ENCODE measurements at places on chromosomes 5 and 9.

- no peak for DNase-seq
Measured at GRCh38 chr5:38799556-38800377, 46.0 kb upstream of the OSMR start.

- DNase-seq, result no peak
Measured at GRCh38 chr9:114098936-114099668, at the start of gene KIF12. Gene KIF12, minus strand, starts transcription at chr9:114099292. Its CDS starts 16 bp downstream, at chr9:114099276.

GRCh38 chr5:158179271-158179670, 320.3 kb upstream of the CLINT1 start:
- DNase-seq, result no peak

GRCh38 chr5:148998174-148998797, 64.6 kb downstream of the SH3TC2 start:
- peak; percentile 33 for DNase-seq

- no peak for DNase-seq
Measured at GRCh38 chr5:100690036-100690560, 154.9 kb downstream of the FAM174A start.

DNA sequence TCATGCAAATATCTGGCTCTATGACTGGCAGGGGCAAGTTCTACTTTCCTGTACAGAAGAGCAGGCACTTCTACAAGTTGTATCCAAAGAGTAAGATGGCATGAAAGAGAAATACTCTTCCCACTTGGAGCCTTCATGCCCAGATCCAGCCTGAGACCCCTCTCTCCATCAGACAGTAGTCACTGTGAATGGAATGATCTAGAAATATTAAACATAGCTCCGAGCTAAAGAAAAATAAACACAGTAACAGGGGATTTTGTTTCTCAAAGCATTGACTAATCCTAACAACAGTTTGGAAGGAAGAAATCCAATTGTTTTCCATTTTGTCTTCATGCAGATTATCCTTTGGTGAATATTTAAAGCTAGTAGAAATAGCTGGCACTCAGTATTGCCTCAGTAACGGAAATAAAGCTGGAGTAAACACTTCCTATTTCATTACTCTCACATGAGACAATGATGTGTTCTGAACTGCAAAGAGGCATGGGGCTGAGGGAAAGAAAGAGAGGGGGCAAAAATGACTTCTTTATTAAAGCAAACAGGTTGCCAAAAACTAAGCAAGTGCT, 100.0 kb downstream of the SEMA5A start:
- no peak for DNase-seq

GRCh38 chr5:56734091-56734694, 81.2 kb upstream of the MAP3K1 start:
- DNase-seq, result no peak

GRCh38 chr5:79582186-79582585, 30.1 kb upstream of the TENT2 start:
- no peak for DNase-seq

DNA sequence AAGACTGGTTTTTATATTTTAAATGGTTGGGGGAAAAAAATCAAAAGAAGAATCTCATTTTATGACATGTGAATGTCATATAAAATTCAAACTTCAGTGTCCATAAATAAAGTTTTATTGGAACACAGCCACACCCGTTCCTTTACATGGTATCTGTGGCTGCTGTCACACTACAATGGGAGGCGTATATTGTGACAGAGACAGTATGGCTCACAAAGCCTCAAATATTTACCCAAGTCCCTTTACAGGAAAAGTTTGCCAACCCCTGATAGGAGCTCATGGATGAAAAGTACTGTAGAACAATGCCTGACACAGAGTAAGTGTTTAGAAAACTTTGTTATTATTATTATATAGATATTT, 5.2 kb upstream of the DUSP1 start:
- no peak for DNase-seq

GRCh38 chr5:169635936-169636335, 1.1 kb upstream of the DOCK2 start:
- no peak for DNase-seq

GRCh38 chr5:107389130-107389774, 281.5 kb downstream of the EFNA5 start:
- no peak for DNase-seq

GRCh38 chr5:139884734-139885133, 89.1 kb downstream of the PSD2 start:
- no peak for DNase-seq

DNA sequence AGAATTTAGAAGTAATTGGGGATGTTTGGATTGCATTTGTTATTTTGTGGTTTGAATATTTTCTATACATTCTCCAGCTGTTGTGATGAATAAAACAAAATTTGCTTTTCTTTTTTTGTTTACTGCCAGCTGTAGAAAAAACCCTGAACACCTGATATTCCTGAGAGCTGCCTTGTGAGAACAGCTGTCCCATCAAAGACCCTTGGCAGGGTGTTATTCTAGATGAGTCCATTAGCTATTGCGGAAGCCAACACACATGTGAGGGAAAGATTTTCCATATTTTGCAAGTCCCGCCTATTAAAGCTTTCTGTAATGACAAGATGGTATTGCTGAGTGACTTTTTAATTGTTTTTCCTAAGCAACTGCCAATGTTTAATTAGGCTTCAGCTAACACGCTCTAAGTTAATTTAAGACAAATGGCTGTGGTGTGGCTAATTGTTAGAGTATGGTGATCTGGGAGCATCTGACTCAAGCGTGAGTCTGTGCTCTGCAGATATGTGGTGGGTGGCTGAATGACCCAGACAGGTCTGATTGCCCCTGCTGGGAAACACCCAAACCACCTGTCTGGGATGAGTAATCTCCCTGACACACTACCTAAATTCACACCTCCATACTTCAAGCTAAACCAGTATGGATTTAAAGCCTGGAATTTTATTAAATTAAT, 86.5 kb upstream of the PRLR start:
- DNase-seq, result no peak

- DNase-seq, result no peak
Measured at GRCh38 chr9:123651273-123651672, 278.7 kb downstream of the DENND1A start.

DNA sequence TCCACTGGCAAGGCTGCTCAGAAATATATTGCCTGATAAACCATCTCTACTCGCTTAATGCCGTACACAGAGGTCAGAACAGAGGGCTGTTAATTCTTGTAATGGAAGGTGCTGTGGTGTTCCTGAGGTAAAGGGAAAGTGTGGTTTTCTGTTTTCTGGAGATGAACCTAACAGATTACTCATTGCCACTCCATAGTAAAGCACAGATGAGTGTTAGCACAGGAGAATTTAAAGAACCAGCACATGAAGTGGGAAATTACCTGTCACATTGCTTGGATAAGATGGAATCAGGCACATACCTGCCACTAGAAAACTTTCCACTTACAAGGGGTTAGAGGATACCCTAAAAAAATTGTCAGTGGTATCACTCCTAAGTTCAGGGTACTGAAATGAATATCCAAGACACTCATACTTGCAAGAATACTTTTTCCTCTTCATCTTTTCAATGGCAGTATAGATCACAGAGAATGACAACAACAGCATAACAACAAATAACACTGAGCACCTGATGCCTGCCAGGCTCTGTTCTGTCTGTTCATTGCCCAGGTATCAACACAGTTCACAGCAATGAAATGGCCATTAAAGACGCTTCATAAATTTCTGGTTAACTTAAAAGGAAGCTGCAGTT, 152.9 kb upstream of the GNA14 start:
- no peak for DNase-seq

- DNase-seq, result no peak
Measured at GRCh38 chr5:54909911-54910870, 75.2 kb downstream of the ESM1 start.

DNA sequence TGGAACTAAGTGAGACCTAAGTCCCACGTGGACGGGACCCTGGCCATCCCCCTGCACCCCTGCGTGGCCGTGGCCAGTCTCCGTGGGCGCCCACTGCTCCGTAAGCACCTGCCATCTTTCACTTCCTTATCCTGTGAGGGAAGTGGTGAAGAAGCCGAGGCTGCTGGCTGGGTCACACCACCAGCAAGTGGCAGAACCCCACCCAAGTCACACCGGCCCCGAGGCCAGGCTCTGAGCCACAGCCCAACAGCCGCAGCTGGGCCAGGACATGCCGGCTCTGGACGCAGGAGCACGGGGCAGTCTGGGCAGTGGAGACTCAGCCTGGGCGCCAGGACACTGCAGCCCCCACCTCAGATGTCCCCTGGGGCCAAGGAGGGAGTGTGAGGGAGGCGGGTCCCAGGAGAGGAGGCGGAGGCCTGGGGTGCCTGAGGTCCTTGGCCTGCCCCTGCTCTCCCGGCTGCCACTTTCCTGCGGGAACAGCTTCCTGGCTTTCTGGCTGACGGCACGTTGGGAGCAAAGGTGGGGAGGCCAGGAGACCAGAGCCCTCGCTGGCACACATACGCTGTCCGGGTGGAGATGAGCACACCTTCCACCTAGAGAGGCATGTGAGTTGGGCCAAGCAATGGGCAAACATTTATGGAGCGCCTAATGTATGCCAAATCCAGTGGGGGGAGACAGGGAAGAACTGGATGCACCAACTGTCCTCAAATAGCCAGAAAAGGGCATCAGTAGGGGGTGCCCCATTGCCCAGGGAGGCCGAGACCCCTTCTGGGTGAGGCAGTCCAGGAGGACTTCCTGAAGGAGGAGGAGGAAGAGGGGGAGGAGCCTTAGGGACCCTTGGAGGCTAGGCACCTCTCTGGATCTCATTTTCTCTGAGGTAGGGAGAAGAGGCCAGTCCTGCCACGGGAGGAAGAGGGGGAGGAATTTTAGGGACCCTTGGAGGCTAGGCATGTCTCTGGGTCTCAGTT, 43.9 kb upstream of the EGFL7 start:
- DNase-seq, result no peak

GRCh38 chr5:83922699-83923098, 202.0 kb upstream of the HAPLN1 start:
- no peak for DNase-seq

GRCh38 chr5:138840103-138840502, 35.0 kb downstream of the LRRTM2 start:
- no peak for DNase-seq

DNA sequence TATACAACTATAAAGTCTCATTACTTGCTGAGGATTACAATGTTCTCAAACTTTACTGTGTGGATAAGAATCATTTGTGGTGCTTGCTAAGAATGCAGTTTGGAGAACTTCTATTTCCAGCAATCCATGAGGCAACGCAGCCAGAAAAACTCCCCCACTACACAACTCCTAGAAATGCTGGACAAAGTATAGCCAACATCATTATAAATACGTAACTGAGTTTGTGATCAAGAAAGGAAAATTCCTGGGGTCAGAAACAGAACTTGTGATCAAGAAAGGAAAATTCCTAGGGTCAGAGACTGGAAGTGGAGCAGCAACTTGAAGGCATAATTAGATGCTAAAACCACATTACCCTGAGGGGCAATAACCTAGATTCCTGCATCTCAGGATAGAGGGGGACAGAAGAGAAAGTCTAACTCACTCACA, 81.1 kb downstream of the MAT2B start:
- no peak for DNase-seq

DNA sequence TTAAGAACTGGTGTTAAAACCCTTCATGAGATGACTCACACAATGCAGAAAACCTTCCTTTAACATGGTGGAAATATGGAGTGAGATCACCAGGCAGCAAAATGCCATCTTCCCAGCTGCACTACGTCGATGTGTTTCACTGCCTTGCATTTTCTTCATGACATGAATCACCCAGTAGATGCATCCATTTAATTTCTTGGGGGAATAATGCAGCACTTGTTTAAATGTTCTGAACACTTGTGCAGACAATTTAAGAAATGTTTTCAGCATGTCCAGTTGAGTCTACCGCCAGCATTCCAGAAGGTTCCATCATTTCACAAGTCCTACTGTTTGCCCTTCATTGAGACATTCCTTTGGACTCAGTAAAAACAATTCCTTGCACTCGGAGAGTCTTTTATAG, 81.6 kb downstream of the ADAMTS16 start:
- no peak for DNase-seq

DNA sequence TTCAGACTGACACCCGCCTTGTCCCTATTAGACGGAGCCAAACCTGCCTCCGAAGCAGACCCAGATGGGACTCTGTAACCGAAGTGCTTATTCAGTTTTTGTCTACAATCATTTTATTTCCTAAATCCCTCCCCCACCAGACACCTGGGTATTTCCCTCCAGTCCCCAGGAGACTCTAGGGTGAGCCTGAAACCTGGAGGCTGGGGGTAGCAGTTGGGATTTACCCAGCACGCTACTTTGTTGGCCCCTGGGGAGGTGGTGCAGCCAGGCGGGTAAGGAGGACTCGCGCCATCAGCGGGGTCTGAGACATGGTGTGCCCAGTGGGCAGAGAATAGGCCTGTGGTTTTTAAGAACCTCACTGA, 1.3 kb upstream of the LHX2 start:
- no peak for DNase-seq

DNA sequence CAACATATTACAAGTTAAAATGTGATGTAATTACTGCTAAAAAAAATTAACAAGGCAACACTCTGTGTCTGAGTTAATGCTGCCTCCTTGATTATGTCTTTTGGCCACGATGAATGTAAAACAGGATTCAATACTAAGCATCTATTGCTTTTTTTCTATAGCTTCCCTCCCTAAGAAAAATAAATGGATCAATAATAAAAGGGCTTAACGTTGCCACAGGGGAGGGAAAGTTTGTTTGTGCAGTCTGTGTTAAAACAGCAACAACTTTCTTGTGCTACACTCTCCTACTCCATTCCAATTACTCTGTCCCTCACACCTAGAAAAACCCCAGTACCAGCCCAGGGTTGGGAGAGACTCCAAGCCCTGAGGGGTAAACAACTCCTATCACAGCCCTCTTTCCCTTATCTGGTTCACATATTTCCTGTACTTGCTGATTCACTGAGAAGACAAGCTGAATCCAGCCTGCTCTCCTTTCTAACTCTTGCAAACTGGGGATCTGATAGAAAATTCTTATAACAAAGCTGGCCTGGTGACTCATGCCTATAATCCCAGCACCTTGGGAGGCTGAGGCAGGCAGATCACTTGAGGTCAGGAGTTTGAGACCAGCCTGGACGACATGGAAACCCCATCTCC, 44.8 kb downstream of the PTPN3 start:
- no peak for DNase-seq

- DNase-seq, result peak; percentile 16
Measured at GRCh38 chr5:154519359-154519758, 41.3 kb upstream of the HAND1 start.

- DNase-seq, result no peak
Measured at GRCh38 chr5:150615141-150615699, 25.2 kb upstream of the SYNPO start.

DNA sequence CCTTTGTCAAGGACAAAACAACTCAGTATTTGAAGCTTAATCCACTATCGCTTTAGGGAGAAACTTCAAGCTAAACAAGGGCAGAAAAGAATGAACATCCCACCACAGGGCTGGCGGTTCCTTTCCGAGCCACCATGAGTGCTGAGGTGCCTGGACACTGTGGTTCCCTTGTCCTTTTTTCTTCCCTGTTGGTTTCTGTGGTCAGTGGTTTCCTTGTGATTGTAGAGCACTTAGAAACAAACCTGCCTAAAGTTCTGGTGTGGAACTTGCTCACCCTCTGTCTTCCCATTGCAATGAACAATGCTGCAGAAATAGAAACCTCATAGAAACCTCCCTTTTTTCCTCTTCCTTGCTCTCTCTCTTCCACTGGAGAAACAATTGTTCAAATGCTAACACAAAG, 79.3 kb upstream of the TBC1D2 start:
- no peak for DNase-seq

- no peak for DNase-seq
Measured at GRCh38 chr9:70923961-70924360, 197.5 kb downstream of the TRPM3 start.

Data from RKO (cell line).